ENCODE measurements at places on chromosomes 13 and 19.
A peak's percentile ranks its signal among the peaks of the same experiment; 100 is the strongest.

DNA sequence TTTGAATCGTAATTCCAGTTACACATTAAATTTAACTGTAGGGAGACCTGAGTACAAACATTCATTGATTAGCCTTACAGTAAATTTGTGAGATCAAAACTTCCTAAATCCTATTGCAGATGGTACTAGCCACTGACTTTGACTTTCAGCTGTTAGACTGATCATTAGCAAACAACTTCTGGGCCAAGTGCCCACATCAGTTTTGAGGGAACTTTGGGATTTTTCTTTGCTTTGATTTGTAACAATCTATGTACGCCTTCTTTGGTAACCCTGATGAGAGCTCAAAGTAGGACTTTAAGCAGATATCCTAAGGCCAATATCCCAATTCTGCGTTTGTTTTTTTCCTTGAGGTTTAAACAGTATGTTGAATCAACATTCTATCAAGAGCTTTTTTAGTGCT lies 131.5 kb downstream of the DLEU7 start:
- no peak for DNase-seq

- DNase-seq: no peak
Measured at GRCh38 chr13:20288561-20288960, 56.4 kb upstream of the GJB6 start.

GRCh38 chr13:98300956-98301641 lies 124.0 kb upstream of the RNF113B start:
- DNase-seq: peak; percentile 11

DNA sequence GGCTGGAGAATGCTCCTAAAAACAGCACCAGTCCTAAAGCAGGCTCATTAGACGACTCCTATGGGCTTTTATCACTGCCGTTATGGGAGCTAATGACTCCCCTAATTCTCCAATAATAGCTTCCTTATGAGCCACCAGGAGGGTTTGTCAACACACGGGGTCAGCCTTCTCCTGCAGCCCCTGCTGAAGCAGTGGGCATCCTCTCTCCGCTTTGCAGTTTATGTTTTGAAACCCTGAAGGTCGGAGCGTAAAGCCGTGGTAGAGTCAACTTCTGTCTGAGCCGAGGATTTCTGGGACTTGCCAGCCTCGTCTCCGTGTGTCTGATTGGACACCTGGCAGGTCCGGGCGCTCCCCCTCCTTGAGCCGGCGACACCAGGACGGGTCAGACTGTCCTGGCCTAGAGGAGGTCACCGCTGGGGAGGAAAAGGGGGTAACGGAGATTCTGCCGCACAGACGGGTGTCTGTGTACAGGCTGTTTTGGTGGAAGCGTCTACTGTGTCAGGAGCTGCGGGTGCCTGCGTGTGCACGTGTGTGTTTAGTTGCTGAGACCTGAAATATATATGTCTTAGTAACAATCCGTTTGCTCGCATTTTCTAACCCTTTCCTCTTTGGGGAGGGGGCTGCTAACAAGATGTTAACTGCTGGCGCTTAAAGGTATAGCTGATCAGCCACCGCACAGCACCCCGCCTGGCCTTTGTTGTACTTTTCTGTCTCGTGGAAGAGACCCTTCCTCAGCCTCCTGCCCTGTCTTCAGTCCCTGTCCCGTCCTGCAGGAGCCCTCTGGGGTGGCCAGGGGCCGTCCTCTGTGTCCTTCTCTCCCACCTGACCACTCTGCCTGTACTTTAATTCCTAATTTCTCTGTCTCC lies 1.9 kb downstream of the KDM4B start:
- DNase-seq: no peak

GRCh38 chr19:33403221-33403972 lies 29.9 kb downstream of the CEBPG start:
- no peak for DNase-seq

- DNase-seq: no peak
Measured at GRCh38 chr13:54972838-54973237, 1944.2 kb downstream of the OLFM4 start.

DNA sequence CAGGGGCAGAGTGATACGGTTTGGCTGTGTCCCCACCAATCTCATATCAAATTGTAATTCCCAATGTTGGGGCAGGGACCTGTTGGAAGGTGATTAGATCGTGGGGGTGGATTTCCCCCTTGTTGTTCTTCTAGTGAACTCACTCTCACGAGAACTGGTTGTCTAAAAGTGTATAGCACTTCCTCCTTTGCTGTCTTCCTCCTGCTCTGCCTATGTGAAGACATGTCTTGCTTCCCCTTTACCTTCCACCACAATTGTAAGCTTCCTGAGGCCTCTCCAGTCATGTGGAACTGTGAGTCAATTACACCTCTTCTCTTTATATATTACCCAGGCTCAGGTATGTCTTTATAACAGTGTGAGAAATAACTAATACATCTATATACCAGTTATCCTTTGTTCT lies 706.4 kb upstream of the KLHL1 start:
- no peak for DNase-seq

DNA sequence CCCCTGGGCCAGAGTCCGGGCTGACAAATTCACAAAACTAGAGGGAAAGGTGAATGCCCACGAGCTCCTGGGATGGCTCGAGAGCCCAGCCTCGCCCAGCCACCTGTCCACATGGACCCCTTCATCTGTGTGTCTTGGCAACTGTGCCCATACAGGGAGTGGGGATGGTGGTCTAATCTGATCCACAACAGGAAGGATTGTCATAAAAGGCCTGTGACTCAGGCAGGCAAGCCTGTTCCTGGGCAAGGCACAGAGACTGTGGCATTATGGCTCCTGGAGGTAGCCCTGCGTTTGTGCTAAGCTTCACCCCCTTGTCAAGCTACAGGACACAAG lies 20.0 kb downstream of the CAPS start:
- no peak for DNase-seq

- DNase-seq: no peak
Measured at GRCh38 chr19:4369109-4369887, 25.9 kb downstream of the MPND start.

- no peak for DNase-seq
Measured at GRCh38 chr13:104442536-104442935, 1376.3 kb upstream of the SLC10A2 start.

DNA sequence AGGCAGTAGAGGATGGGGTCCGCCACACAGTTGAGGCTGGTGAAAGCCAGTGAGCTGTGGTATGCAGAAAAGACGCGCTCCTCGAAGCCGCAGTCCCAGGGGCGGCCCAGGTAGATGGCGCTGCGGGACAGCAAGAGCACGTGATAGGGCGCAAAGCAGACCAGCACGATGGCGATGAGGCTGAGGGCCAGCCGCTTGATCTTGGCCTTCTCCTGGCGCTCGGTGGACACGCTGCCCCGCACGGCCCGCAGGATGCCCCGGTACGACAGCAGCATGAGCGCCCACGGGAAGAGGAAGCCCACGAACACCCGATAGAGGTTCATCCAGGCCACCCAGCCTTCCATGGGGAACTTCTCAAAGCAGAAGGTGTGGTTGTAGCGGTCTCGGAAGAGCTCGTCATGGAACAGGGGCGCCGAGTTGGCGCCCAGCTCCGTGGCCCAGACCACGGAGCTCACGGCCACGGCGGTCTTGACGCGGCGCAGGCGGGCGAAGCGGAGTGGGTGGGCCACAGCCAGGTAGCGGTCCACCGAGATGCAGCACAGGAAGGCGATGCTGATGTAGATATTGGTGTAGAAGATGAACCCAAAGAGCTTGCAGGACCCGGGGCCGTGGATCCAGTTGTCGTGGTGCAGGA lies 6.5 kb upstream of the OPA3 start:
- peak; percentile 40 for DNase-seq

GRCh38 chr13:49219647-49220035 lies 497 bp upstream of the MLNR start:
- DNase-seq: no peak

DNA sequence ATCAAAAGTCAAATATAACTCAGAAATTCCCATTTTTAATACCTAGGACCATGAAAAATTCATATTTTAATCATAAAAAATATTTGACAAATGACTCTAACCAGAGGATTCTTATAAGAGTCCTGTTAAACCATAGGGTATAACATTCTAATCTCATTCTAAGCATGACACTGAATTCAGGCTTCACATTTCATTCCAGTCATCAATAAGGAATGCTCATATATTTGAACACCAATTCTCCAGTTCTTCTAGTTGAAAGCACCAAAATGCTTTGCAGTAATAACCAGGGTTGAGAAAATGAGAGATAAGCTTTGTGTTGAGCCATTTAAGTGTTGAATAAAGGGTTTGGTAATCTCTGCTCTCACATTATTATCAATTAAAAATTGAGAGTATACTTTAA lies 147.5 kb downstream of the VWA8 start:
- no peak for DNase-seq

- no peak for DNase-seq
Measured at GRCh38 chr19:31625575-31625974, 276.3 kb upstream of the TSHZ3 start.

GRCh38 chr19:5621945-5622464 lies 571 bp downstream of the SAFB2 start:
- no peak for DNase-seq

DNA sequence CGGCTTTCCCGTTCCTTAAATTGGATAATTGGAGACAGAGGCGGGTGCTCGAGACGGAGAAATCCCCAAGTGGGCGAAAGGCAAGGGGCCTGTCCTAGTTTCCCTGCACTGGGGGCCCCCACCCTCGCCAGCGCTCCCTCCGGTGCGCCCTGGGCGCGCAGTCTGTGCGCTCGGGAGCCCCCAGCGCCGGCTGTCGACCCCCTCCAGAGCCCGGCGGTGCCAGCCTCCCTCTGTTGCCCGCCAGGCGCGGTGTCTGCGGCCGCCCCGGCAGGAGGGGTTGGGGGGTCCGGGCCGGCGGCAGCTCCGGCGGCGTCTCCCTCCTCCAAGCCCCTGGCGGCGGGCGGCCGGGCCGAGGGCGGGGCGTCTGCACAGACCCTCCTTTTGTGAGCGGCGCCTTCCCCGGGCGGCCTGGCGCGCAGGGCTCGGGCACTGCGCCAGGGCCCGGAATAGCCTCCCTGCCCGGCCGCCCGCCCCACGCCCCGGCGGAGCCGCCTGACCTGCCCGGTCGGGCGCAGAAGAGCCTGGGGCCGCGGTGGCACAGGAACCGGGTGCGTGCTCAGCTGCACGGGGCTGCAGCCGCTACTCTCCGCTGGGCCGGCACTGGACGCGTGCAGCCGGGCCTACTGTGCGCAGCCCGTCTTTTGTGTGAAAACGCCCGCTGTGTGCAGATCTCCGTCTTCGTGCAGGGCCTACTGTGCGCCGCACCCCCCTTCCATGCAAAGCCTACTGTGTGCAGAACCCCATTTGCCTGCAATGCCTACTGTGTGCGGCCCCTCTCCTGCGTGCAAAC lies 13.2 kb downstream of the GADD45B start:
- no peak for DNase-seq

- no peak for DNase-seq
Measured at GRCh38 chr13:37997641-37998040, 128.1 kb upstream of the TRPC4 start.

GRCh38 chr13:33415822-33416221 lies 130.3 kb upstream of the STARD13 start:
- no peak for DNase-seq
